T-helper 22 cell (primary cell): ENCODE measurements at places on chromosomes 2 and 18.

- DNase-seq: no peak
These were observed 2010.4 kb upstream of the LRRTM1 start for GRCh38 chr2:82314836-82315472.

GRCh38 chr2:201866643-201867473 is 60.5 kb downstream of the CDK15 start:
- DNase-seq: no peak

GRCh38 chr18:78459668-78460067 is 520.0 kb upstream of the SALL3 start:
- DNase-seq: no peak

DNA sequence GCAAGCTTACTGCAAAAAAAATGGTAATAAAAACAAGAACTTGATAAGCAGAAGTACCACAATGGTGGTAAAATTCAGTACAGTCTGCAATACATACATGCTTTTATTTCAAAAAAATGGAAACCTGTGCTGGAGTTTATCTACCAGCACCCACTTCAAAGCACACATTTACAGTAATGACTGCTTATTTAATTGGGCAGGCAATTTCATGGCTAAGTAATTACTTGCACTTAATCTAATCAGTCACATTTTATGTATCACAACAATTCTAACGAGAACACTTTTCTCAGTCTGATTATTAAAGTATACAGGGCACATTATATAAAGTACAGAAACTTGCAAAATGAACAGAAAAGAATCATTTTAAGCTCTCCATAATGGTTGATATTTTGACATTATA is 5.2 kb downstream of the APCDD1 start:
- DNase-seq: no peak

- no peak for DNase-seq
These were observed 47.3 kb upstream of the ATP6V1B1 start for GRCh38 chr2:70888366-70888922.

DNA sequence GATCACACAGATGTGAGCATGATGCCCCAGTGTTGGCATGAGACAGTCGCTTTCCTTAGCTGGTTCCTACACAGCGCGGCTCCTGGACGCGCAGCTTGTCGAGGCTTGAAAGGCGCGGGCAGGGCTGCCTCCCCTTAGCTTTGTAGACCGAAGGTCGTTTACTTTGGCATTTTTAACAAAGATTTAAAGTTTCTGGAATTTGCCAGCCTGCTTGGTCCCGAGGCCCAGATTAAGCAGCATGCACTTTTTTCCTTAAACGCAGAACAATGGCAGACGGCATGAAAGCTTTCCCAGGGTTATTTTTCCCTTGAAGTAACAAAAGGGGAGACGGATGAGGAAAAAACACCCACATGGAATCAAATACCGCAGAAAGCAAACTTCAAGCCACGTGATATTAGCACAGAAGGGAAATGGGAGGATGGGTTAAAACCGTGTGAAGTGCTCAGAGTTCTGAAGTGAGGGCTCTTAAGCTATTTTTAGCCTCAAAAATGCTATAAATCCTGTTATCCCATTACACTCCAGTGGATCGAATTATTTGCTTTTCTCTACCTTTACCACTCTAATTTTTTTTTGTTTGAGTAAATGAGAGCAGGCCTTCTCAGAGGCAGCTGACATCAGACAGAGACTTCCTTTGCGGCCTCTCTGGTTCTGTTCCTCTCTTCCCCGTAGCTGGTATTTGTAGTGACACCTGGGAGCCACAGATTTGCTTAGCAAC is 55.7 kb downstream of the NPAS2 start:
- DNase-seq: no peak

- no peak for DNase-seq
These were observed 272.1 kb upstream of the RND3 start for GRCh38 chr2:150759531-150759930.

DNA sequence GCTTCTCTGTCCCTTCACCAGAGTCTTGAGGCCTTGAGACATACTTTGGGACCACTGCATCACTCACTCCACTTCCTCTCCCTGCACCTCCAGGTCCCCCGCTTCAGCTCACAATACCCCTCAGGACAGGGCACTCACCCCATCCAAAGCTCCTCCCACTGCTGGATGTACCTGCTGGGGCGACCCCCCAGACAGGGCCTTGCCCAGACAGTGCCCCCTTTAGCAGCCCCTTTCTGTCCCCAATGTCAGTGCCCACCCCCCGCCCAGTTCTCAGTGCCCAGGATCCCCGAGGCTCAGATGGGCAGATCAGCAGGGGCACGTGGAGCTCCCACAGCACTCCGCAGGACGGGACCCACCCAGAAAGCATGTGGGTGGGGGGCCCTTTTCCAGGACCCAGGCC is 23.8 kb upstream of the IMP4 start:
- DNase-seq: no peak

GRCh38 chr18:26652501-26652900 is 104.1 kb upstream of the KCTD1 start:
- no peak for DNase-seq
